Activated CD8-positive, alpha-beta T cell treated with anti-CD3 and anti-CD28 coated beads for 36 hours (primary cell): ENCODE measurements at places on chromosomes 13 and 19. TPM values are rescaled to one million over a fixed set of nuclear protein-coding genes. Genes with fewer than 3 reads are reported as not detected.

The VSTM2B gene
- not detected for total RNA-seq

The SIAH3 gene
- 0.07 TPM for total RNA-seq

The SLC5A5 gene
- total RNA-seq, result 0.87 TPM

The PROZ gene
- not detected for total RNA-seq

The ZNF525 gene
- total RNA-seq, result 26.0 TPM

The KLF12 gene
- total RNA-seq, result 17.1 TPM

The FSD1 gene
- total RNA-seq, result 22.0 TPM

The TMEM86B gene
- total RNA-seq, result 6.2 TPM

The SLC15A1 gene
- not detected for total RNA-seq

The F2RL3 gene
- not detected for total RNA-seq

The IL12RB1 gene
- total RNA-seq, result 25.6 TPM

The DAND5 gene
- total RNA-seq, result not detected

The C19orf67 gene
- total RNA-seq, result not detected

The SLC6A16 gene
- 0.61 TPM for total RNA-seq

The KLK2 gene
- total RNA-seq, result 0.90 TPM

The SYNGR4 gene
- 0.38 TPM for total RNA-seq

The NLRP12 gene
- not detected for total RNA-seq

The PSPN gene
- total RNA-seq, result 1.2 TPM

DNA sequence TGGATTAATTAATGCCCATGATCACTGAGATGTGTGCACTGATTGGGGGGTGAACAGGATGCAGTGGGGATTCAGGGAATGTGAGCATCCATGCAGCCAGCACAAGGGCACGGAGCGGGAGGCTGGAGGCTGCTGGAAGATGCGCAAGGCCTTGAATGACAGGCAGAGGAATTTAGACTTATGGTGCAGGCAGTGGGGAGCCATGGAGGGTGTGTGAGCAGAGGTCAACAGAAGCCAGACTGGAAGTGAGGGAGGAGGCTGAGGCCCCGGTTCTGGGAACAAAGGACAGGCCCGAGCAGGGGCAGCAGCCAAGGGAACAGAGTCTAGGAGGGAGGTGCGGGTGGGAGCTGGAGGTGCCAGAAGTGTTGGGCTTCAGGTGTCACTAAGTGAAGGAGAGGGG lies 7.3 kb upstream of the COLGALT1 start:
- no peak for DNase-seq

GRCh38 chr13:83057119-83057518 lies 825.2 kb downstream of the SLITRK1 start:
- DNase-seq, result no peak

GRCh38 chr19:28042516-28042915 lies 1170.4 kb downstream of the UQCRFS1 start:
- DNase-seq, result no peak

GRCh38 chr13:99971576-99972189 lies at the start of gene ZIC5:
Gene ZIC5 (minus strand): TSS chr13:99971767. CDS start chr13:99971603, 164 bp downstream.
- DNase-seq, result no peak

DNA sequence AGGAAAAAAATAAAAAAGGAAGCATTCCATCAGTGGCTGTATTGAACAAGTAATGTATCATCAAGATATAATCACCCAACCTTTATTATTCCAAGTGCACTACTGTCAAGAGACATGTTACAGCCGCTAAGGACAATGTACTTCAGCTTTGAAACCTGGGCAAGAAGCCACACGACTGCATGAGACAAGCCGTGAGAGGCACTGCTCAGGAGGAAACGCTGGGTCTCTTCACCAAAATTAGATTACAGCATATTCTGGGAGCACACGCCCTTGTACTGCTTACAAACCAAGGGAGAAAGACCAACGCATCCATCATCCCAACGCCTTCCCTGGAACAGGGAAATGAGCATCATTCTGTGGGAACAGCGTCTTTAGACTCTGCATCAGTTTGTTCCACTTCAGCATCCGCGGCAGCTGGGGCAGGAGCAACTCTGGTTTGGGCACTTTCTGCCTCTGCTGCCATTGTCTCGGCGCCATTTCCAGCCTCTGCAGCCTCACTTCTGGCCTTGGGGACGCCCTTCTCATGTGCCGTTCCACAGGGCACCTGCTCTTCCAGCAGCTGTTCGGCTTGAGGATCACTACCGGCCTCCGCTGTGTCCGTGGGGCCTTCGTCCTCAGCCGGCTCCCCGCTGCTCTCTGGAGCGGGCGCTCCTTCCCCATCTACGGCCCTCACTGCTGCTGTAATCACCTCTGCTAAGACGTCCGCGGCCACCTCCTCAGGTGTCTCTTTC lies 22.4 kb upstream of the BRD4 start:
- DNase-seq, result no peak

- DNase-seq, result no peak
These were observed 21.2 kb downstream of the ZNF675 start for GRCh38 chr19:23665651-23666410.

DNA sequence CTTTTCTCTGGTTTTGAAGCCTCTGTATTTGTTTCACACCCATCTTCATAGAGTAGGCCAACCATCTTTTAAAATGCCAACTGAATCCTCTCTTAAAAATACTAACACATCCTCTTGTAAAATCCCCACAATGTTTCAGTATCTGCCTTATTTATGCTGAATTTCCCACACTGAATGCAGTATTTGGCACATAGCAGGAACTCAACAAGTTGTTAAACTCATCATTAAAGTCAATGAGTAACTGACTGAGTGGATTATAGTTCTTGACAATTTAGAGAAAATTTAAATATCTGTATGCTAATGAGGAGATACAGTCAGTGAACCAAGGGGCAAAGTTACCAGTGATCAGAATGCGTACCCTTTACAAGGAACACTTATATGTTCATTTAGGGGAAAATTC lies 505.5 kb upstream of the PCDH9 start:
- no peak for DNase-seq

GRCh38 chr13:32314271-32315237 lies 609 bp downstream of the ZAR1L start:
- DNase-seq, result peak; percentile 89

GRCh38 chr19:13039211-13039789 lies 44.0 kb downstream of the NFIX start:
- DNase-seq, result no peak

DNA sequence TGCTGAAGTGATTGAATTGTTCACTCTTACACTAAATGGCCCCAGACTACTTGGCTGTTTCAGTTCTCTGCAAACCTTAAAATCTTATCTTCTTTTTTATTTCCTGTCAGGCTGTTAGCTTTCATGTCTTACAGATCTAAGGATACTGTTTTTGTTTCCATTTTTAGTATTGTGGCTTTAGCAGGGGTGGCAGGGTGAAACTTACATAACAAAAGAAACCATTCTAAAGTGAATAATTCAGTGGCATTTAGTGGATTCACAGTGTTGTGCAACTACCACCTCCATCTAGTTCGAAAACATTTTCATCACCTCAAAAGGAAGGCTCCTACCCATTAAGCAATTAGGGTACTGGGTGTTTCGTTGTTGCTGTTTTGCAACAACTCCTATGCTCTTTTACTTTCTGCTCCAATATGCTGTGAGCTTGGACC lies 19.8 kb downstream of the TMEM272 start:
- DNase-seq, result no peak

DNA sequence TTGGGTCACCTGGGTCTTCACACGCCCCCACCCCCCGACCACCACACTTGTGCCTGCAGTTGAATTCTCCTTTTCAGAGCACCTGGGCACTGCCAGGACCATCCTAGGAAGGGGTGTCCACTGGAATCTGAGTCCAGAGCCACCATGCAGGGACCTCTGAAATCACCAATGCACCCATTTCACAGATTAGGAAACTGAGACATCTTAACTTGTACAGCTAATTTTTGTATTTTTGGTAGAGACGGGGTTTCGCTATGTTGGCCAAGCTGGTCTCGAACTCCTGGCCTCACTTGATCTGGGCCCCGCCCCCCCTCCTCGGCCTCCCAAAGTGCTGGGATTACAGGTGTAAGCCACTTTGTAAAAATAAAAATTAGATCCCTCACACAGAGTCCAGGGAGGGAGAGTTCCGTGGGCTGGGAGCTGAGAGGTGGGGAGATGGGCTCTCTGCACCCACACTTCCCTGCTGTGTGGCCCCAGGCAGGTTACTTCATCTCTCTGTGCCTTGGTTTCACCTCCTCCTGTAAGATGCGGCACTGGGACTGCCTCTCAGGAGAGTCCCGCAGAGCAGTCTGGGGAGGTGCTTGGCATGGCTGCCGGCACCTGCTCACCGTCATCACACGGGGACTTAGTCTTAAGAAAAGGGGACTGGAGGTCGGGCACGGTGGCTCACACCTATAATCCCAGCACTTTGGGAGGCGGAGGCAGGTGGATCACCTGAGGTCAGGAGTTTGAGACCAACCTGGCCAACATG lies 45.9 kb upstream of the C19orf12 start:
- no peak for DNase-seq

DNA sequence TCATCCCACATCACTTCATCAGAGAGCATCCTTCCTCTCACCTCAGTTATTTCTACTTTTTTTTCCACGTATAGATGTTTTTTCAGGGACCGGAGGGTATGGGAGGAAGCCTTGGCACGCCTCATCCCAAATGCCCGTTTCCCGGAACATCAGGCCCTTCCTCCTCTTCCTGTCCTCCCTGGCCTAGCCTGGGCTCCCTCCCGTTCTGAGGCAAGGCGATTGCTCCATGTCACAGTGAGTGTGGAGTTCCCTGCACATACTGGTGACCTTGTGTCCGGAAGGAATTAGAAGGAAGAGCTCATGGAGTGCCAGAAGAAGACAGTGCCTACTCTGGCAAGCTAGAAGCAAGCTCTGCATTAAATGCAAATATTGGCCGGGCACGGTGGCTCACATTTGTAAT lies 1.1 kb upstream of the ZNF627 start:
- no peak for DNase-seq

DNA sequence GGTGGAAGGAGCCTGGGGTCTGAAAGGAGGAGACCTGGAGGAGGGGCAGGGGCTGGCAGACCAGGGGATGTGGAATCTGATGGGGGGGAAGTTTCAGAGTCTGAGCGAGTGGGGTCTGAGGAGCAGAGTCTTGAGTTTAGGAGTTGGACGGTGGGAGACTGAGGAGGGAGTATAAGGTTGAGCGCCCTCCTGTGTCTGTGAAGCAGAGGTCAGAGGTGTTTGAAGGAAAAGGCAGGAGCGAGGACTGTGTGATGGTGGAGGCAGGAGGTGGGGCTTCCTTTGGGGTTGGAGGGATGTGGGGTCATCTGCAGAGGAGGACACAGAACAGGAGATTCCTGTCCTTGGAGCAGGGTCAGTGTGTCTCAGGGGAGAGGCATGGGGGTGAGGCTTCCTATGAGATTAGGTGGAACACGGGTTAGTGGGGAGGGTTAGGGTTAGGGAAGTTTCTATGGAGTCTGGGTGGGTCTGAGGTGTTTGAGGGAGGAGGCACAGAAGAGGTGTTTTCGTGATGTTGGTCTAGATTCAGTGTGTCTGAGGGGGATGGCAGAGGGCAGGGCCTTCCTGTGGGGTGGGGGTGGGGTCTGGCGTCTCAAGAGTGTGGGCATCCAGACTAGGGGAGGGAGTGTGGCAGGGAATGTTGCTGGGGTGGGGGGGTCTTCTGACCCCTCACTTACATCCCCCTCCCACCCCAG lies 8.3 kb downstream of the RYR1 start:
- DNase-seq, result peak; percentile 43

GRCh38 chr19:44332145-44332544 lies 24.3 kb downstream of the ZNF112 start:
- no peak for DNase-seq

GRCh38 chr13:55361141-55361540 lies 1779.6 kb upstream of the PRR20A start:
- no peak for DNase-seq

DNA sequence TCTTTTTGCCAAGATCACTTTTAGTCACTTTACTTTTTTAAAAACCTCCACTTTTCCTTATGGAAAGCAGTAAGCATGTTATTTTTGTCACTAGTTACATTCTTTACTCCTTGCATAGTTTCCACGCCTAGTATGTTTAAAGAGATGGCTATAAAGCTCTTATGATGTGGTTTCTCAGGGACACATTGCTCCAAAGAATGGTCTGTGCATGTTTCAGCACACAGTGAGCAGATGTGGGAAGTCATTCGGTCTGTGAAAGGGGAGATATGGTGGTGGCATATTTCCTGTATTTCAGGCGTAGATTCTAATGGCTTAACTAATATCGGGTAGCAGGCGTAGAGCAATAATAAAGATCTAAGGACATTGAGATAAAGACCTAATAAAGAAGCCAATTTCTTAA lies 180.7 kb downstream of the SLITRK6 start:
- DNase-seq, result no peak

GRCh38 chr19:1942934-1943555 lies 2.1 kb downstream of the CSNK1G2 start:
- DNase-seq, result no peak

DNA sequence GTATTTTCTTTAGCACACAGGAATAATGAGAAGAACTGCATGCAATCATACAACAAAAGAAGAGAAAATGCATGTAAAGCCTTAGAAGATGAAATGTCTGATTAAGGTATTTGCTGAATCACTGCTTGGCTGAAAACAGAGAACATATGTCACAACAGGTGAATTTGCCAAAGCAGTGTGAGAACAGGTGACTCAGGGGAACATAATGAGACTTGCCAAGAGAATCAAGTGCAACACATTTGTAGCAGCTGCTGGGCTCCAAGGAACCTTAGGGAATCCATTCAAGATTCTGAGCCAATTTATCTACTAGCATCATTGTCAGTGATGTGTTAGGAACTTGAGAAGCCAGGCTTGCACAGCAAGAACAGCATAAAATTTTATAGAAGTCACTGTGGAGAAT lies 273.1 kb downstream of the PCDH20 start:
- DNase-seq, result no peak
